ENCODE measurements at places on chromosomes 1 and 21.

- DNase-seq: peak; percentile 3
These were observed 97.4 kb downstream of the SYF2 start for GRCh38 chr1:25134801-25135461.

DNA sequence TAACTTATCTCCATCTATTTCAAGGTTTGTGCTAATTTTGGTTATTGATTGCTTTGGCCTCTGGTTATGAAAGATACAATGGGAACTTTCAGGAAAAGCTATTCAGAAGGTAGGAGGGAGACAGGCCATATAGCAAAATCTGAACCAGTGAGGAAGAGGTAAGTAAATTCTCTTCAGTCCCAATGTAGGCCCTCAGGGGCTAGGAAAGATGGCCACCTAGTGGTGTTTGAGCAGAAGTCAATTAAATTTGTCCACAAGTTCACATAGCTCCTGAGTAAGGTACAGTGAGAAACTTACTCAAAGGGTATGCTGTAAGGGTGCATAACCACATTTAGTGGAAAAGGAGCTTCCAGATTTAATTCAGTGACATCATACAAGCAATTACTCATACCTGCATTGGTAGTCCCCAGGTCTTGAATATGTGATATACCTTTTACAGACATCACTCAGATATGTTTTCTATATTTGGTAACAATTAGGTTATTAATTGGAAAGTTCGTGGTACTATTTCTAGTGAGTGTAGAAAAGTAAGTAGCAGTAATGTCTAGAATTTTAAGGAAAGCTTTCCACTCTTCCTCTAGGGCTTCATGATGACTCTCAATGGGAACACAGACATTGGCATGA, 21.4 kb upstream of the FMO1 start:
- DNase-seq: no peak

DNA sequence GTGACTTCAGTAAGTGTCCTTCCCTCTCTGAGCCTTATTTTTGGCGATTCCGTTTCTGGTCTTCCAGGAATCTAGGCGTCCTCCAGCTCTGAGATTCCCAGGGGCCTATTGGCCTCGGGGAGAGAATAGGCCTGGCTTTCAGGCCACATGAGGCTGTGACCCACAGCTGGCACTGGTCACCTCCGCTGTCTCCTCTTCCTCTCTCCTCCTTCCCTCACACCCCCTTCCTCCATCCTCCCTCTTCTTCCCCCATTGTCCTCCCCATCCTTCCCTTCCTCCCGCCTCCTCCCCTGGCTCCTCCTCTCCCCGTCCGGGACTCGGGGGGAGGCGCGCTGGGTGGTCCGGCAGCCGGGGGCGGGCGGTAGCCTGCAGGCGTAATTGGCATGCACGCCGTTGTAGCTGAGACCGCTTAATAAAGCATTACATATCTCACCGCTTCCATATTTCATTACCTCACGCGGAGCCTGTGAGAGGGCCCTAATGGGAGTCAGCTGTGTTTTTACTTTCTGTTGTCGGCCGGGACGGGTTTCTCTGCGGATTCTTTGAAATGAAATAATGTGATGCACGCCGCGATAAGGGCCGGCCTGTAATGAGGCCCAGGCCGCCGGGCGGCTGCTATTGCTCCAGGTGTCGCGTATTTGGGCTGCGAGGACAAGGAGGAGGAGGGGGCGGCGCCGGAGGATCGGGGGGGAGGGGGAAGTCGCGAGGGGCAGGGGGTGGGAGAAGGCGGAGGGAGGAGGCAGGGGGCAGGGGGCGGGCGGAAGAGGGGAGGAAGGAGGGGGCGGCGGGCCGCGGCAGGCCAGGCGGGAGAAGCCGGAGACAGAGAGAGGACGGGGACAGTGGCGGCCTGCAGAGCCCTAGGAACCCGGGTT, 95.3 kb downstream of the FOXD2 start:
- DNase-seq: no peak

DNA sequence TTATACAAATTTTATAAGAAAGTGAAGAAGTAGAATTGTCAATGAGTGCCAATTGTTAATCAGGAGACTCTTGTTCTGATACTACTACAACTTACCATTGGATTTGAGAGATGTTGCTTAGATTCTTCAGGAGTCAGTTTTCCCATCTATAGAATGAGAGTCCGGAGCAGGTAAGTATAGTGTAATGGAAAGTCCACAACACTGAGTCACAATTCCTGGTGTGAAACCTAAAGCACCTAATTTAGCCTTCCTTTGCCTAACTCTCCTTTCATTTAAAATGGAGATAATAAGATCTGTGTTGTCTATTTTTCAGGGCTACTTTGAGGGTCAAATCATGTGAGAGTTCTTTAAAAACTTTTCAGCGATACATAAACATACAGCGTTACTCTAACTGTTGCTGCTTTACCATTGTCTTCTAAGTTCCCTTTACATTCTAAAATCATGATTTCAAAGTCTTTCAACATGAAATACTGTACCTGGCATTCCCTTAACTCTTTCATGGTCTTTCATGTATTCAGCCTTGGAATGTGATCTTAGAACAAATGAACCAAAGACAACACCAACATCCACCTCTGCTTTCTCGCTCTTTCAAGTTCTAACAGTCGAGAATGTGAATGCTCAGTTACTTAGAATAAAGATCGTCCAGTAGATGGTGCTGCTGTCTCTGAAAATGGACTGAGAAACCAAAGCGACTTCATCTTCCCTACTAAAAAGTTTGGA, 90.9 kb downstream of the SLC30A10 start:
- no peak for DNase-seq

GRCh38 chr21:30340714-30341573, 3.5 kb upstream of the KRTAP27-1 start:
- DNase-seq: peak; percentile 47

DNA sequence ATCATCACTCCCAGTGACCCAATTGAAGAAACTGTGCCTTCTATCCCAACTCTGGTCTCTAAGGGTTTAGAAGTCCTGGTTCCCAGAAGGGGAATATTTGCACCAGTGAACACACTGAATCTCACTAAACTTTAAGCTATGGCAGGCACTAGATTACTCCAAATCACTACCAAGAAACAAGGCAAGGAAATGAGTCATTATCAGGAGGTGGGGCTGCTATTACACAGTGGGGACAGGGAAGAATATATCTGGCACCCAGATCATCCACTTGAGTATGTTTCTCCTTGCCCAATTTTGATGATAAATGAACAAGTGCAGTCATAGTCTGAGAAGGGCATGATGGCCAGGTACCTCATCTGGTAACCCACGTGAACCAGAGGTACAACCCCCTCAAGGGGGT, 7.0 kb downstream of the MRPL9 start:
- DNase-seq: no peak

DNA sequence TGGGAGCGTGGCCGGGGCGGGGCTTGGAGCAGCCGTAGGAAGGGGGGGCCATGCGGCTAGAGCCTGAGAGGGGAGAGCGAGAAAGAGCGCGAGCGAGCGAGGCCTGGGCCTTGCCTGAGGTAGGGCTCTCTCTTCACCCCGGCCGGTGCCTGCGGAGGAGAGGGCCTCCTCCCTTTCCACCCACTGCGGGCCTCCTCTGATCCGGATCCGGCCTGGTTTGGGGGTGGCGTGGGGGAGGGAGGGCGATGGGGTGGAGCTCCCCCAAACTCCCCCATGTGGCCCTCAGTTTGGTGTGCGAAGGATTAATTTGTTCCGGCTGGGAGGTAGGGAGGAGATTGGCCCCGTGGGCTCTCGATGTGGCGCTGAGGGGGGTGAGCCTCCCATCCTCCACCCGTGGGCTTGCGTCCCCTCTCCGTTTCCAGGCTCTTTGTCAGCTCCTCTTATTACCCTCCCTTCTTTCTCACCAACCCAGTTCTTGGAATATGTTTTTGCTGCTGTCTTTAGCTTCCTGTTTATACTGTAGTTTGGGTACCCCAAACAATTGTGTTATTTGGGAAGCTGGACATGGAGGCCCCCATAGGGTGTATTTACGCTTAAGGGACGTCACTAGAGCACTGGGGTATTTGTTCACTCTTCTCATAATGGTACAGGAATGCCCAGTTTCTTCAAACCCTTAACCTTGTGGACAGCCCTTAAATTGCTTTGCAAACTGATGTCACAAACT, 685 bp downstream of the UBAP2L start:
- peak; percentile 74 for DNase-seq

DNA sequence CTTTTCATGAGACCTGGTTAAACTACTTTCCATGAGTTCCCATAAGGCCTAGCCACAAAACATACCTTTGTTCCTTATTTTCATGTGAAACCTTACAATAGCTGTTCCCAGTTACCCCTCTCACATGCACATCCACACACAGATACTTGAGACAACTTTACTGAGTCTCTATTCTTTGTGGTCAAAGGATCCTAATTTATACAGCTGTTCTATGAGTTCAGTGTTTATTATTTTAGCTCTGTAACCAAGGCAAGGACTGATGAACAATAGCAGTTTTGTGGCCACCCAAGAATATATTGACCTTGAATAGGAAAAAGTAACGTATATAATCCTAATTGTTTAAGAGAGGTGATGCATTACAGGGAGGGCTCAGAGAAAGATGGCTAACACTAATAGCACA, 160.5 kb upstream of the CACYBP start:
- DNase-seq: no peak

GRCh38 chr1:150567341-150567716, 12.1 kb downstream of the MCL1 start:
- peak; percentile 71 for DNase-seq

- DNase-seq: no peak
These were observed 180.0 kb upstream of the LMO4 start for GRCh38 chr1:87148661-87149060.

DNA sequence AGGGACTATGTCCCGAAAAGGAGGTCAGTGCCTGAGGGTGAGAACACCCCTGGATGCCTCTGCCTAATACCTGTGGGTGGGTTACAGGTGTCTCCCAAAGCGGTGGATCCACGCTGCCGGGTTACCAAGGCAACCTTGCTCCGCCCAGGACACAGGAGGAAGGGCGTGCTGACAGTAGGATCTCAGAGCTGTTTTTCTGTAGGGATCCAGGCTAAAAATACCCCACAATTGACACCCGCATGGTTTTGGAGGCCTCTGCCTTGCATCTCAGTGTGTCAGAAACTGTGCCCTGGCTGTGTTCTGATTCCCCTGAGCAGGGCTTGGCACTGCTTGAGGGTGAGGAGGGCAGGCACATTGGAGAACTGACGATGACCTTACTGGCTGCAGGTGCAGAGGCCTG, 118.0 kb downstream of the IER5 start:
- DNase-seq: no peak

GRCh38 chr1:198056255-198056654, 100.5 kb upstream of the NEK7 start:
- DNase-seq: peak; percentile 27

- no peak for DNase-seq
These were observed 123.9 kb downstream of the LHX4 start for GRCh38 chr1:180353945-180354344.

GRCh38 chr21:44052071-44052829, 40.1 kb downstream of the TRAPPC10 start:
- DNase-seq: no peak

DNA sequence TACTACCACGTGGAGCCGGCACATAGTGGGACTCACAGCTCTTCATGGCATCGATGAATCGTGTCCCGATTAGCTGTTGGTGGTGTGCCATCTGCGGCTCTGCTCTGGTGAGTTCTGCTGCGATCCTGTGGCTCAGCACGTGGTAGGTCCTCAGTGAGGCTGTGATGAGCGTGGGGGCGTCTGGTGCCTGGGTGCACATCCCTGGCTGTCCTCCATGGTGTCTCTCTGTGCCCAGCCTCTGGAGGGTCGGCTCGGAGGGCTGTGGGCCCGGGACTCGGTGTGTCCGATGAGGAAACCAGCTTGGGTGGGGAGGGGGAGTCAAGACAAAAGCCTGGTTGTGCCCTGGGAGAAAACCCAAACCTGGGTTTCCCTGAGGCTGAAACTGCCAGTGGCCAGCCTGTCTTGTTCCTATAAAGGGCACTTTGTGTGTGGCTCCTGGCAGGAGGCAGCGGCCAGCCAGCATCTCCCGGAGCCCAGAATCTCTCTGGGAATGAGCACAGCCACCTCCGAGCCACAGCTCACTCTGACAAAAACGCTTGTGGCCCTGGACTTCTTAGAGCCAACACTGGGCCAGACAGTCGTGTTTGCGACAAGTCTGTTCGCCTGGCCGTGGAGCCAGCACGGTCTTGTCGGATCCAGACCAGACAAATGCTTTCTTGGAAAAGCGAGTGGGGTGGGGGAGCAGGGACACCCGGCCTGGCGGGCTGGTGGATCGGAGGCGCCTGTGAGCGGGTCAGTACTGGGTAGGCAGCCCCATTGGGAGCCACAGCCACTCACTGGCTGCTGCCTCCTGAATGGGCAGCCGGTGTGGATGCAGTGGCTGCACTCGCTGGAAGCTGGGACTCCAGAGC, 31.8 kb downstream of the SPSB1 start:
- DNase-seq: no peak

- no peak for DNase-seq
These were observed 3.5 kb upstream of the LRIF1 start for GRCh38 chr1:110967256-110967655.

DNA sequence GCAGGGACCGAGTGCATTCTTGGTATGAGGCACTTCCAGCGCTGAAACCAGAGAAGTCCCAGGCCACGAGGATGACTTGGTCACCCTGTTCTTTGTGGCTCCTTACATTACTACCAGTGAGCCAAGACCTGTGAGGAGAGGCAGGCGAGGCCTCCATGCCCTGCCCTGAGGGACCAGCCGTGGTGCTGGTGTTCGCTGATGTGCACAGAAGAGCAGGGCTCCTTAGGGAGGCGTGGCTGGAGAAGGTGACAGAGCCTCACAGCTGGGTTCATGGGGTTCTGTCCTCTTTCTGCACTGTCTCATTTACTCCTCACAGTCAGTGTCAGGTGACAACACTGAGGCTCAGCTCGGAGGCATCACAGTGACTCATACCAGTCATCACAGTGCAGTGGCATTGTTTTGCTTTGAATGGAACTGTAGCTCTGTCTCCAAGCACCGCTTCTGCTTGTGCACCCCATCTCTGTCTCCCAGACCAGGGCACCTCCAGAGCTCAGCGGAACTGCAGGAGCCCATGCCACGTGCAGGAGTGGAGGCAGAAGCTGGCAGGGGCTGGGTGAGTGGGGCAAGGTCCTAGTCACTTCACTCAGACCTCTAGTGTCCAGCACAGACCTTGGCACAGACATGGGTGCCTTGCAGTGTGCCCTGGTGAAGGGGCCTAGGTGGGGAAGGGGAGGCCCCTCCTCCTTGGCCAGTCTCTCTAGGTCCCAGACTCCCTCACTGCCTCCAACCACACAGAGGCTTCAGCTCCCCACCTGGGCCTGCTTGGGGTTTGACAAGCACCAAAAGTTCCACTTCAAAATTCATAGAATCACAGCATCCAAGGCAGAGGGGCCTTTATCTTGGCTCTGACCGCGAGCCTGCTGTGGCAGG, 310.9 kb downstream of the MATN1 start:
- DNase-seq: peak; percentile 11

DNA sequence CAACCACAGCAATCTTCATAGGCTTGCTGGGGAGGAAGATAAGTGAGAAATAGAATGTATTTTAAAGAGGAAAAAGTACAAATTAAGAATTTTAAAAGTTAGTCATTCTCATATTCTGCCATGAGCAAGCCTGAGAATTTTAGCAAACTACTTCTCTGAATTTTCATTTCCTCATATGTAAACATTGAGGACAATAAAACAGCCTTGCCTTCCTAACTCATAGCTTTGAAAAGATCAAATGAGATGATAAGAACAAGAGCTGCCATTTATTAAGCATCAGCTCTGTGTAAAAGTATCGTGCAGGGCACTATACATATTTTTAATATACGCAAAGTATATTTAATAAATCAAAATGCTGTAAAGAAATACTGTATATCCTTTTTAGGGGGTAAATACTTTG, 286.0 kb downstream of the NFIA start:
- DNase-seq: no peak

Data from stimulated activated CD8-positive, alpha-beta memory T cell treated with anti-CD3 and anti-CD28 coated beads, Interleukin-4, amount 100 ng/mL, for 48 hours (primary cell).